ENCODE measurements at places on chromosomes 4 and X.

- DNase-seq, result no peak
Measured at GRCh38 chr4:93719552-93719951, 109.0 kb upstream of the ATOH1 start.

DNA sequence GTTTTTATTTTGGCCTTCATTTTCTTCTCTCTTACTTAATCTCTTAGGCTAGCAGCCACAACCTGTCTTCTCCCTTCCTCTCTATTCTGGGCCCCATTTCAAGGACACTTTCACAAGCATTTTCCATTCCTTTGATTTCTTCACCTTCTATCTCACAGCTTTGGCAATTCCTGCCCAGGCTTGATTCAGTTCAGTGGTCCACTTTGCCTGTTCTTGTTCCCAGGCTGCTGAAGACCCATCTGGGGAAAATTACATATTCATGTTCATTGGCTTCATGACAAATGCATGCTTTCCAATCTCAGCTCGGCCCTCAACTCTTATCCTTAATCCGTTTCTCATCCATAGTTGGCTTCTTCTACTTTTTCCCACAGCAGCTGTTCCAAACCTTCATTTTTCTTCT lies 38.7 kb upstream of the LPAR4 start:
- DNase-seq, result no peak

DNA sequence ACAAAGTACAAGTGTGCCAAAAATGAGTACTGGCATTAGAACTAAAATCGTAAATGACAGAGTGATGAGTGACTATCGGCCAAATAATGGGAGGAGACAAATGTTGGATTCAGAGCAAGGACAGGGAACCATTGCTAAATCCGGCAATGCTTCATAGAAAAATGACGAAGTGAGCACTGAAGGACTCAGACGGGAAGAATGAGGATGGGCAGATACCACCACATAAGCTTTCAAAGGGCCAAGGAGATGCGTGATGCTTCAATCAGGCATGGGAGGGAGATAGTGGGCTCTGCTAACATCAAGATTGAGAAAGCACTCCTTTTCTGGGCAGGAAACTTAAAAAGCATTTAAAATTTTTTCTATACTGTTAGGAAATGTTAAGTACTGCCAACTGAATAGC lies 21.6 kb downstream of the RBBP7 start:
- no peak for DNase-seq

- no peak for DNase-seq
Measured at GRCh38 chr4:55017406-55017805, 108.0 kb downstream of the KDR start.

- DNase-seq, result no peak
Measured at GRCh38 chr4:7320206-7320797, 114.4 kb downstream of the PSAPL1 start.

- no peak for DNase-seq
Measured at GRCh38 chr4:2071912-2072867, 13.1 kb downstream of the NAT8L start.

GRCh38 chrX:452598-452997 lies 65.9 kb upstream of the PPP2R3B start:
- DNase-seq, result no peak

GRCh38 chr4:138904793-138905192 lies 110.8 kb upstream of the NOCT start:
- DNase-seq, result no peak

DNA sequence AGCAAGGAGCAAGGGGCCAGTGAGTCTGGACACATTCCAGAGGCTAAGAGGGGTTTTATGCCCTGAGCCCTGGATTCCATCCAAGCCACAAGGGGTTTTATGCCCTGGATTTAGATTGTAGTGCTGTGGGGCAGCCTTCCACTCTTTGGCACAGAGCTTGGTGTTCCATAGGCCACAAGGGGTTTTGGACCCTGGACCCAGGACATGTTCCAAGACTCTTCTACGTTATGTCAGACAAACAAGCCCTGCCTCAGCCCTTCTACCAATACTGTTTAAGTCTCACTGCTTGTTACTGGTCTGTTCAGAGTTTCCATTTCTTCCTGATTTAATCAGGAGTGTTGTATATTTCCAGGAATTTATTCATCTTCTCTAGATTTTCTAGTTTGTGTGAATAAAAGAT lies 12.8 kb upstream of the SCARB2 start:
- DNase-seq, result no peak

DNA sequence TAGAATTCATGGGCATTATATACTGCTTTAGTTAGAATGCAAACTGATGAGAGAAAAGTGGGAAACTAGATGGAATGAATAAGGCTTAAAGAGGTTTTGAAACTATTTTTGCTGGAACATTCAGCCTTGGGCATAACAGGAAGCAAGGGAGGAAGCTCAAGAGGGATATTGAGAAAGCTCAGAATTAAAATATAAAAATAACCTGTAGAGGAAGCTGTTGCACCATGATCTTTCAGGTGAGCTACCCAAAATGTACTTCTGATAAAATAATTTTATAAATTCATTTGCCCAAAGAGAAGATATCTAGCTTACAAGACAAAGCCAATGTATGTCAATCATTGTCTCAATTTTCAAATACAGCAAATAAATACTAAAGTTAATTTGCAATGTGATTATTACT lies 11.3 kb downstream of the GC start:
- DNase-seq, result no peak

- DNase-seq, result no peak
Measured at GRCh38 chr4:128298852-128299251, 11.2 kb upstream of the PGRMC2 start.

DNA sequence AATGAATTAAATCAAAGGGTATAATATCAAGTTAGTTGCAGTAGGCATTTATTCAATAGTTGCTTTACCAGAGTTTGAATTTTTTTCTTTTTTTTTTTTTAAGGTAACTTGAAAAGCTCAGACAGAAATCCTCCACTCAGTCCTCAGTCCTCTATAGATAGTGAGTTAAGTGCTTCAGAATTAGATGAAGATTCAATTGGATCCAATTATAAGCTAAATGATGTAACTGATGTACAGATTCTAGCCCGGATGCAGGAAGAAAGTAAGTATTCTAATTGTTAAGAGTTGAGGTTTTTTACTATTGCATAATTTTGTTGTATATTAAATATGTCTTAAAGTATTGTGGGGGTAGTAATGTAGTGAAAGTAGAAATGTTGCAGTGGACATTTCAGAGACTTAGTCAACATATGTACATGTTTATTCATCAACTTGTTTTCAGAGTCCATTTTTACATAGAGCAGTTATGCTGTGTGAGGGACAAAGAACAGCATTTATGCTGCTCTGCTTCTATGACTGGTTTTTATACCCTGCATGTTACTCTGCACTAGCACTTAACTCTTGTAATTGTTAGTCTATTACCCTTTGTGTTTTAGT lies 38.4 kb downstream of the SLAIN2 start:
- DNase-seq, result no peak

- peak; percentile 11 for DNase-seq
Measured at GRCh38 chrX:1537031-1537715, at the start of gene P2RY8. TSS of gene P2RY8 (minus strand) at chrX:1537185. CDS start at chrX:1466558, 70,627 bp downstream.

DNA sequence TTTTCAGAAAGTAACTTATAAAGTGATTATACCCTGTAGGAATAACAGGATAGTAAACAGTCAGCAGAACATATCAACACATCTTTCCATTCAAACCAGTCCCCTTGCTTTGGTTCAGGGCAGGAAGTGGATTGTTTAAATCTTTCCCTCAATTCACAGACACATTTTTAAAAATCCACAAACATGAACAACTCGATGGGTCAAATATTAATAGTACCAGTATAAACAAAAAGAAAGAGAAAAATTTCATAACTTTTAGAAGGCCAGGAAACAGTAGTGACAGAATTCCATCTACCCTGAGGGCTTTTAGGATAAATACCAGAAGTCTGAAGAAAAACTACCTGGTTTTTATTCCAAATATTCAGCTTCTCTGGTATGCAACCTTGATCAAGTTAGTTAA lies 1072.8 kb upstream of the PABPC4L start:
- DNase-seq, result no peak

DNA sequence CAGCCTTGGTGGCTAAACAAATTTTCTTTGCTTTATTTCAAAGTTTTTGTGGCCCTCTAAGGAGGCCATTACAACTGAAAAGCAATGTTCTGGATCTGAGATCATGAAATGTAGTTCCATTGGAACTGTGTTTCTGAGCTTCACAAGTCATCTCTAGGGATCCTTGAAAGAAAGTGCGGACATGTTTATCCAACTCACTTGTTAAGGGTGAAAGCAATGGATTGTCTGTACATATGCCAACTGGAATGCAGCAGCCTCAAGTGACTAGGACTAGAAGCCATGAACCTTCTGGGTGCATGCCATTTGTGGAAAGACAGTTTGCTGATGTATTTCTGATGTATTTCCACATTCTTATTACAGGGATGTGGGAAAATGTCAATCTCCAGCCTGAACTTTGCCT lies 36.7 kb upstream of the KLHL13 start:
- no peak for DNase-seq

All from NCI-H2029 (cell line).